ENCODE measurements at places on chromosomes 3 and 15. TPM values are rescaled to one million over a fixed set of nuclear protein-coding genes. Genes with fewer than 3 reads are reported as not detected.

SERPINI2 gene
- not detected for total RNA-seq

MCF2L2 gene
- total RNA-seq: 6.6 TPM

HHATL gene
- not detected for total RNA-seq

PROK2 gene
- 2.5 TPM for total RNA-seq

GRCh38 chr3:53708001-53708621 lies 138.1 kb downstream of the CHDH start:
- no peak overlapping the region for H3K27ac ChIP-seq
- peaks cover 71% of the 10 kb centered on the region for H3K4me1 ChIP-seq
- peak; percentile 15 for DNase-seq
- no peaks in the 10 kb centered on the region for H3K36me3 ChIP-seq

DNA sequence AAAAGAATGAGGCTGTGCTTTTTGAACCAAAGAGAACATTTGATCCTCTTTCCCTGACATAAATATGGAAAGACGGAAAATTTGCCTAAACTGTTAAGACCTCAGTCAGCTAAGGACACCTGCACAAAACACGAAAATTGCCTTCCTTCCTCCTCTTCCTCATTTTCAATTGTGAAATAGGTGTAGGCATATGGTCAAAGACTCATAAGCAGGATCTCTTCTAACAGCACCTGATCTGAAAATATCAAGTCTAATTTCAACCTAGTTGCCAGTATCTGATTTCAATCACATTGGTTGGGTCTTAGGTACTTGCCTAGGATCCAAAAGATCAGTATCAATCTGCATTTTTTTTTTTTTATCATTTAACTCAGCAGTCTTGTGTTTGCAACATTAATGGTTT lies 215.7 kb upstream of the SLC2A2 start:
- no peak overlapping the region for H3K27ac ChIP-seq
- H3K4me3 ChIP-seq: no peak overlapping the region
- no peaks in the 10 kb centered on the region for H3K27me3 ChIP-seq
- no peaks in the 10 kb centered on the region for H3K4me1 ChIP-seq
- no peak for DNase-seq
- H3K36me3 ChIP-seq: peaks cover 8% of the 10 kb centered on the region

- H3K27me3 ChIP-seq: peaks cover 3% of the 10 kb centered on the region
- H3K36me3 ChIP-seq: no peaks in the 10 kb centered on the region
- H3K4me3 ChIP-seq: no peak overlapping the region
- H3K4me1 ChIP-seq: peaks cover 4% of the 10 kb centered on the region
Measured at GRCh38 chr15:52280326-52281084, 15.1 kb downstream of the MYO5C start.

DNA sequence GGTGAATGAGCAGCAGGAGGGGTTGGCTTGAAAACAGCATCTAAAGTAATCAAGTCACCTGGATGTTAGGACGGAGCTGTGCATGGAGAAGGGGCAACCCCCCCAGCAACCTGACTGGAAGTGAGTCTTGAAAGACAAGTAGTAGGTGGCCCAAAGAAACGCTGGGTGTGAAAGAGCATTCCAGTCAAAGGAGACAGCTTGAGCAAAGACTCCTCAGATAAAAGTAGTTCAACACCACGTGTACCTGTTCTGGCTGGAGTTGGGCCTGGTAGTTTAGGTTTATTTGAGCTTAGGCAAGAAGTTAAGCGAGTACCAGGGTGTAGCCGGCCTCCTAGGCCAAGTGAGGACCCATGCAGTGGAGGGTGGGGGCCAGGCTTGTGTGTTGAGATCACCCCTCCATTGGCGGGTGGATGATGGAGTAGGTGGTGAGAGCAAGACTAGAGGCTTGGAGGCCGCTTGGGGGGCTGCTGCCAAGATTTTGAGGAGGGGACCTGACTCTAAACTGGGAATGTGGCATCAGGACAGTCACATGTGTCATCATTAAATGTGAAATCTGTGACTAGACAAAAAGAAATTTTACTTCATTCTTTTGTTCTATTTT lies 61.3 kb downstream of the ABHD2 start:
- H3K4me1 ChIP-seq: peaks cover 14% of the 10 kb centered on the region
- no peak for DNase-seq
- no peak overlapping the region for H3K4me3 ChIP-seq
- H3K27me3 ChIP-seq: no peaks in the 10 kb centered on the region

- no peak for DNase-seq
- no peak overlapping the region for H3K4me3 ChIP-seq
- H3K4me1 ChIP-seq: no peaks in the 10 kb centered on the region
- no peaks in the 10 kb centered on the region for H3K36me3 ChIP-seq
Measured at GRCh38 chr3:41029356-41029755, 169.9 kb upstream of the CTNNB1 start.

DNA sequence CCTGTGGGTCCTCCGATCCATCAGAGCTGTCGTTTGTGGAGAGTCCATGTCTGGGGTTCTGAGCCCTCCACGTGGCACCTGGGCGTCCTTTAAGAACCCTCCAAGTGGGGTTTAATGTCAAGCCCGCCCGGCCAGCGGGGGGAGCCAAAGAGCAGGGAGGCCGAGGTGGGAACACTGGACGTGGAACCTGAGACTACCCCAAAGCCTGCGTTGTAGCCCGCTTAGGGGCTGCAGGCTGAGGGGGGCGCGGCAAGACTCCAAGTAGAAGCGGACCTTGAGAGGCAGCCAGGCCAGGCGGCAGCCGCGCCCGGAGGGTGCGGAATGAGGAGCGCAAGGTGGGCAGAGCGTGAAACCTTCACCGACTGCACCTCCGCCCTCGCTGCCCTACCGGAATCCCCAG lies 126.2 kb upstream of the ATP10A start:
- no peak overlapping the region for H3K27ac ChIP-seq
- H3K4me3 ChIP-seq: no peak overlapping the region
- no peak for DNase-seq
- no peaks in the 10 kb centered on the region for H3K4me1 ChIP-seq

DNA sequence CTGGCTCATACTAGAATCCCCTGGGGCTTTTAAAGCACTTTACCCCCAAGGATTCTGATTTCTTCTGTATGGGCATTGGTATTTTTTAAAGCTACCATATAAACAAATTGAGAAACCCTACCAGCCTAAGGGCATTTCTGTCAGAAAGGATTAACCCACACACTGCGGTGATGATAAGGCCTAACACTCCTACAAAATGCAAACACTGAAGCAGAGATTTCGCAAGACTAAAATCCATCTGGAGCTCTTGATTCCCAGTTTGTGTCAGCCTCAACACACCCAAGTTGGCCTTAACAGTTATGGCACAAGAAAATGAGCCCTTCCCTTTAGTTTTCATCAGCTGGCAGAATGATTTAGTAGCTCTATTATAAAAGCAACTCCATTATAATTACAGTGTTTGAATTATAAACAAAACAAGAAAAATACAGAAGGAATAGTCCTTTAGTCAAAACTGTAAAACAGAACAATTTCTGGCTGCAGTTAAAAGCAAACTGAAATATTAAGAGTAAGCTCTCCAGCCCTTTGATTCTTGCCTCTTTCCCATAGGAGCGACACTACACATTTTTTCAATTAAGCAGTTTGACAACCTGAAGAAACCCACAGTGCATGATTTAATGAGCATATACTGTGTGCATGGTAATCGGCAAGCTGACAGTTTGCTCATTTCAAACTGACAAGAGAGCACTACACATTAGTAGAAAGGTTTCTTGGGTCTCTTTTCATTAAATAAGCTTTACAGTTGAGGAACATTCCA lies 441.2 kb downstream of the FHIT start:
- H3K4me1 ChIP-seq: no peaks in the 10 kb centered on the region
- H3K27me3 ChIP-seq: no peaks in the 10 kb centered on the region
- no peaks in the 10 kb centered on the region for H3K36me3 ChIP-seq
- no peak for DNase-seq

DNA sequence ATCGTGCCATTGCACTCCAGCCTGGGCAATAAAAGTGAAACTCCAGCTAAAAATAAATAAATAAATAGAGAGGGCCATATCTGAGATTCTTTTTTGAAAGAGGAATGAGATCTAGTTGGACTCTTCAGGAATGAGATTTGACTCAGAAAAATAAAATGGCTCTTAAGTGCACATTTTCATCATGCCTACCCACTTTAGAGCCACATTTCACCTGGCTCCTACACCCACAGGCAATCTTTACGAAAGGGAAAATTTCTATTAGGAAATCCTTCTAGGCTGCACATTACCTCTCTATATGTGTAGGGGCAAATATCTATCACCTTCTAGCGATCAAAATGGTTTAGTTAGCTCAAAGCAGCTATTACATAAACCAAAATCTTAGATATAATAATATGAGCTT lies 16.9 kb upstream of the NLGN1 start:
- DNase-seq: no peak

DNA sequence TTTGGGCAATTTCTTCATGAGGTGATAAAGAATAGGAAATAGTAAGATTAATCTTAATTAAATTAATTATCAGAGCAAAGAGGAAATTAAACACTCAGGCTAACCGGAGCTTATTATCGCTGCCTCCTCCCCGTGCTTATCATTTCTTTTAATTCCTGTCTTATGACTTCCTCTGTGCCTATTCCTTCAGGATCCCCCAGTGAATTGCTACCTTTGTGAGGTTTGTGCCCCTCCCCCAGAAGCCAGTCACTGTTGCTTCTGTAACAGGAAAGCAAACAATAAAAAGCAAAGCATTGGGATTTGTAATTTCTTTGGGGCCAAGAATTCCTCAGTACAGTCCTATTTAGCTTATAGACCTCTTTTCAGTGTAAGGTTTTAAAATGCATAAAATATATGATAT lies 164.5 kb downstream of the CADPS start:
- H3K27me3 ChIP-seq: no peaks in the 10 kb centered on the region
- no peak overlapping the region for H3K27ac ChIP-seq
- no peaks in the 10 kb centered on the region for H3K4me1 ChIP-seq
- H3K36me3 ChIP-seq: no peaks in the 10 kb centered on the region
- DNase-seq: no peak

GRCh38 chr3:113575206-113575605 lies 42.9 kb downstream of the SIDT1 start:
- no peaks in the 10 kb centered on the region for H3K27me3 ChIP-seq
- peaks cover 4% of the 10 kb centered on the region for H3K36me3 ChIP-seq
- DNase-seq: no peak
- no peak overlapping the region for H3K27ac ChIP-seq
- peaks cover 5% of the 10 kb centered on the region for H3K4me1 ChIP-seq
- H3K4me3 ChIP-seq: no peak overlapping the region
